Posterior vena cava (tissue), 2 donors: ENCODE measurements at places on chromosomes 5 and 9.

GRCh38 chr9:96236854-96237550, 65.0 kb downstream of the HSD17B3 start:
- DNase-seq: no peak

- no peak for DNase-seq
Measured at GRCh38 chr5:172994405-172994804, 10.8 kb downstream of the ATP6V0E1 start.

DNA sequence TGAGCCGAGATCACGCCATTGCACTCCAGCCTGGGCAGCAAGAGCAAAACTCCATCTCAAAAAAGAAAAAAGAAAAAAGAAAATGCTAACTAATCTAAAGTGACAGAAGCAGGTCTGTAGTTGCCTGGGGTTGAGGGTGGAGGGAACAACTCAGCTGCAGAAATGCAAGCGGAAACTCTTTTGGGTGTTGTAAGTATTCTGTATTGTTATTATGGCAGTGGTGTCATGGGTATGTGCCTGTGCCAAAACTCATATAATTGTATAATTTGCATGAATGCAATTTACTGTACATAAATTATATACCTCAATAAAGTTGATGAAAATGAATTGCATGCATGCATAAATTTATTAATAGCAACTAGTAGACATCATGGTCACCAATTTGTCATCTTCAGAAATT, 23.0 kb upstream of the RPS23 start:
- no peak for DNase-seq

DNA sequence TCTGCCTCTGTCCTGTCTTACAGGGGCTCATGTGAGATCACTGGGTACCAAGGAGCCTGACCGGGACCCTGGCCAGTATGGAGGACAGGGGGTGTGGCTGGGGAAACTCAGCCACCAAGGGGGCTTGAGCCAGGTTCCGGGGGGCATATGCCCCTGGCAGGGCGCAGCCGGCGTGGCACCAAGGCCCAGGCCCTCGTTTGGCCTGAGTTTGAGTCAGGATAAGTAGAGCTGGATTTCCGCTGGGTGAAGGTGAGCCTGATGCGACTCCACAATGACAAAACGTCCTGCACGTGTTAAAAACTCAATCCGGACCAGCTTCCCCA, 616 bp upstream of the TSPAN17 start:
- no peak for DNase-seq

DNA sequence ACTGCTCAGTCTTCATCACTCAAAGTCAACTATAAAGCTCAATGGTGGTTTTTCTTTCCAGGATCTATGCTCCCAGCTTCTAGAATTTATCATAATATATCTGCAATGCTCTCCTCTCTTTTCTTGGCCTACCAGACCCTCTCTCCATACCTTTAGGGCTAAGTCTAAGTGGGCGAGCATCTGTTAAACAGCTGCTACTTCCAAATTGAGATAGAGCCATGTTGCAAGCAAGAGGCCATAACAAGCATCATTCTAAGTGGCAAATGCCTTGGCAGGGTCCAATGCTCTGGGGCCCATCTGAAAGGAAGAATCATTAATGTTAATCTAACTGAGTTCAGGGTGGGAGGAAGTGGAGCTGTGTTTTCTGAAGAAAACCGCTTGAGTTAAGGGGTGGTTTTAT, 324.0 kb downstream of the TLR4 start:
- DNase-seq: no peak

- DNase-seq: no peak
Measured at GRCh38 chr5:153753645-153754432, 263.4 kb downstream of the GRIA1 start.

- no peak for DNase-seq
Measured at GRCh38 chr9:124813501-124814163, 36.7 kb downstream of the OLFML2A start.

DNA sequence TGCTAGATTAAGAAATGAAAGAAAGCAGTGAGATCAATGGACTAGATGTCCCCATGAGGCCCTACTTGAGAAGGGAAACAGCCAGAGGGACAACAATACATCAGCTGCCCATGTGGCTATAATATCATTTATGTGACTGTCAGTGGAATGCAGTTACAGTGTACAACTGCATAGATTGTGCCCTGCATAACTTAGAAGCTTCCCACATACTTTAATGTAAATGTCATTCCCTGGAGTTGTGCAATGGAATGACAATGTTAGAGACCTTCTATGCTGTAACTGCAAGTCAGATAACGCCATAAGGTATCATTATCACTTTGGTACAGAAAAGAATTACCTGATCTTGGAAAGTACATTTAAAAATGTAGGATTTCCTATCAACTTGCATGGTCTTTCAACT, 67.4 kb downstream of the FBN2 start:
- no peak for DNase-seq

- DNase-seq: no peak
Measured at GRCh38 chr5:40754381-40755092, 1.2 kb downstream of the TTC33 start.

DNA sequence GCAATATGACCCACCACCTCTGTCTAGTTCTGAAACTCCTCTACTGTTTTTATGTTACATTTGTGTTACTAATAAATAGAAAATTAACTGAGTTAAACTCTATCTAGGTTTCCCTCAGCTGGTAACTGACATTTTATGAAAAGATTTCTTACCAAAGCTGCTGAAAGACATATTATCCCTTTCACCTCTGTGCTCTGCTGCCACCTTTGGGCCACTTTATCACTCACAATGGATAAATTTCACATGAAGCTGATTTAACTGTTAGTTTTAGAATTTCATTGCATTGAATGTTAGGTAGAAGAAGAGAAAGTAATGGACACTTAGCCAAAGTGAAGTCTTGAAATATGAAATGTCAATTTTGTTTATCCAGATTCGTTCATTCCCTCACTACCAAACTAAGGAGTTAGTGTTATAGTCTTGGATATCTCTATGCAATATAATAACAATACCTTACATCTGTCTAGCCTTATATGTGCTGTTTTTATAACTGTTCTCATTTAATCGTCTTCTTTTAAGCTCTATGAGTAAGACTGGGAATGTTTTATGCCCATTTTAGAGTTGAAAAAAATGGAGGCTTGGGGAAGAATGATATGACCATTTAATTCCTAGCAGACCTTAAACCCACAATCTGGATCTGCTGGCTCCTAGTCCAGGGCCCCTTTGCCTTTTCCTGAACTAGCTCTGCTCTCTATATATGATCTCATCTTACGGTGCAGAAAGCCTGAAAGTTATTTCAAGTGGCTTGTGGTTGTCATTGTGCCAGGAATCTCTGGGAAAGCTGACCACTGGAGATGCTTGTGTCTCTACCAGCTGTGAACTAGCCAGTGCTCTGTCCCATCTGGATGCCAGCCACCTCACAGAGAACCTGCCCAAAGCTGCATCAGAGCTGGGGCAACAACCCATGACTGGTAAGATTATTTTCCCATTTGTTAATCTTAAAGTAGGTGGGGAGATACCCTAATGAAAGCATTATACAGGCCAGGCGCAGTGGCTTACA, 97.1 kb downstream of the GOLPH3 start:
- DNase-seq: no peak

GRCh38 chr5:81607693-81608092, 143.2 kb downstream of the SSBP2 start:
- DNase-seq: no peak

DNA sequence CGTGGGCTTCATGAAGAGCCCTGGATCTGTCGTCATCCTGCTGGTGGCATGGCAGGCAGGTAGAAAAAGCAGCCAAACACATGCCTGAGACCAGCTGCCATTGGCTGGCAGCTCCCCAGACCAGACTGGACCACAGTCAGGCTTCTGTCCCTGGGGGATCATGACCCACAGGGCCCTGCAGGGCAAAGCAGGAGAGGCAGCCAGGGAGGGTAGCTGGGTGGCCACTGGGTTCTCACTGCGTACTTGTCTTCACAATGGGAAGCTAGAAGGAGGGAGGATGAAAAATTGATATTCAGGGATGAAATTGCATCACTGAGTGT, 67.8 kb upstream of the GARNL3 start:
- DNase-seq: no peak
